Stimulated activated CD4-positive, alpha-beta T cell treated with anti-CD3 and anti-CD28 coated beads, Interleukin-12 subunit alpha, Interleukin-12 subunit beta, amount 100 ng/mL, for 48 hours (primary cell): ENCODE measurements at places on chromosomes 3 and 15.

- DNase-seq = no peak
Measured at GRCh38 chr15:23566071-23566554, 639 bp downstream of the MKRN3 start.

GRCh38 chr3:116339441-116340028 is 105.8 kb downstream of the LSAMP start:
- no peak for DNase-seq

- DNase-seq = no peak
Measured at GRCh38 chr15:38868326-38869114, 303.9 kb upstream of the RASGRP1 start.

DNA sequence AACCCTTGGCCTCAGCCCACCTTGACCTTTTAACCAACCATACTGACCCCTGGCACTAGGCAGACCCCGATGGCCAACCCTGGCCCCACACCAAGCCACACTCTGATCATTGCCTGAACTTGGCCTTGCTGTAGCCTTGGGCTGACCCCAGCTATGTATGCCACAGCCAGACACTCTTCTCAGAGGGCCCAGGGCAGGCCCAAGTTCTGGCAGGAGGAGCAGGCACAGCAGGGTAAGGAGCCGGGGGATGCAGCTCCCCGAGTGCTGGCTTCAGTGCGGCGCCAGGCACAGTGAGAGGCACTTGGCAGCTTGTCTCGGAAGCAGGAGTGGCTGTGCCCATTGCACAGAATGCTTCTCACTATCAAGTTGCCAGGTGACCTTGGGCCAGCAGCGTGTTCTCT is 22.3 kb downstream of the PRR20G start:
- no peak for DNase-seq

- DNase-seq = no peak
Measured at GRCh38 chr3:140143367-140144069, 208.5 kb downstream of the CLSTN2 start.

DNA sequence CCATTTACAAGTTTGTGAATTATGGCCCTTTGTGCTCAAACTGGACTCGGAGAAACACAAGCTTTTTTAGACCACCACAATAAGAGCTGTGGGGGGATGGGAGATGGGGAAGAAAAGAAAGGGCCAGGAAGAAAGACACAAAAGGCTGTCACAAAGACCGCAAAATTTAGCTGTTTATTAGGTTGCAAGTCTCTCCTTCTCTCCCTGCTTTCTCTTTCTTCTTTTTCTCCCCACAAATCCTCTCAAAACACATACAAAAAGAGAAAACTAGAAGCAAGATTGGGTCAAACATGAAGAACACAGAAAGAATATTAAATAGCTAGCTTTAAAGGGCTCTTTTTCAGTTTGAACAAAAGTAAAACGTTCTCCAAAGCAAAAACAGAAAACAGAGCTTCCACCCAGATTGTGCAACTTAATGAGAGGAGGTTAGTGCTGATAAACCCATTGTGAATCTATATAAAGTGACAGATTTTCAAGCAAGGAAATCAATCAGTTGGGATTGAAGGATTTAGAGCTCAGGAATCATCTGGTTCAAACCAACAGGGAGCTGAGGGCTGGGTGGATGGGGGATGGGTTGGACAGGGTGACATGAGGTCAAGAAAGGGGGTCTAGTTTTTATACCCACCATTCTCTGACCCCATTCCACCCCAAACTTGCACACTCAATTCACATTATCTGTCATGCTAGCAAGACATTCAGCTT is 87.3 kb downstream of the DHX30 start:
- DNase-seq = no peak

DNA sequence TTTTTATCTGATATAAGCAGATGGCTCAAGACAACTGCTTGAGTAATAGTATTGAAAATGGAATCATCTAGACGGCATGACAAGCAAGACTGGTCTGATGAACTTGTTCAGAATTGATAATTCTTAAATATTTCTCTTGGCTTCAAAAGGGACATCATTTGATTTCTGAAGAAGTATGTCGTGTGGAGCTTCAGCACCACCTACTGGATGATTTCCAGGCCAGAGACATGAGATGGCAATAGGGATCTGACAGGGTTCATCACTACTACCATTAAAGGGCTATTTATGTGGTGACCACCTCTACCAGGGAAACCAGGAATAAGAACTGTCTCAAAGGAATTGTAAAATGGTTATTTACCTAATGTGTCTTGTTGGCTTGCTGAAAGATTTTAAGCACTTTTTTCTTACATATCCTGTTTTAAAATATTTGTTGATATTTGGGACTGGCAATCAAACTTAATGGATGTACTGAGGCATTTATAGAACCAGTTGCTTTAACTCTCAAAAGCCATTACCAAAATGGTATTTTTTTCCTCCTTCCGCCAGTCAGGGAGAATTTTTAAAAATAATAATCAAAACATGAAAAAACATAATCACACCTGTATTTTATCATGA is 99.5 kb upstream of the FAM98B start:
- peak; percentile 10 for DNase-seq

DNA sequence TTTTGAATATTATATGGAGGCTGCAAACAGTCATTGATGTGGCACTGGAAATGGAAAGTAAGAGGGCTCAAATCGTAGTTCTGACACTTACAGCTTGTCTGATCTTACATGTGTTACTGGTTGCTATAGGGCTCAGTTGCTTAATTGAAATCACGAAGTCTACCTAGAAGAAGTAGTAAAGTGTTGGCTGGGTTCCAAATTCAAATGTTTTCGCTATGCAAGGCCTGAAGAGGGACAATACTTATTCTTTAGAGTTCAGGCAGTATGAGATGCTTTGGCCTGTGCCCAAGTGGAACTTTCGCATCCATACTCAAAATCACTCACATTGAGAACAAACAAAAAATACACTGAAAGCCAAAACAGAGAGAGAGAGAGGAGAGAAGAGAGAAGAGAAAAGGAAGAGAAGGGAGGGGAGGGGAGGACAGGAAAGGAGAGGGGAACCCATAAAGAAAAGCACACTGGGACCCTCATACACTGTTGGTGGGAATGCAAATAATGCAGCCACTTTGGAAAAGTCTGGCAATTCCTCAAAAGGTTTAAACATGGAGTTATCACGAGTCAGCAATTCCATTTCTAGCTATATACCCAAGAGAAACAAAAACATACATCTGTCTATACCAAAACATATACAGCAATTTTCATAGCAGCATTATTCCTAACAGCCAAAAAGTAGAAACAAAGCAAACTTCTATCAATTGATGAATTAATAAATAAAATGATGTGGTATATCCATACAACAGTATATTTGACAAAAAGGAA is 2.9 kb upstream of the FXR1 start:
- no peak for DNase-seq

DNA sequence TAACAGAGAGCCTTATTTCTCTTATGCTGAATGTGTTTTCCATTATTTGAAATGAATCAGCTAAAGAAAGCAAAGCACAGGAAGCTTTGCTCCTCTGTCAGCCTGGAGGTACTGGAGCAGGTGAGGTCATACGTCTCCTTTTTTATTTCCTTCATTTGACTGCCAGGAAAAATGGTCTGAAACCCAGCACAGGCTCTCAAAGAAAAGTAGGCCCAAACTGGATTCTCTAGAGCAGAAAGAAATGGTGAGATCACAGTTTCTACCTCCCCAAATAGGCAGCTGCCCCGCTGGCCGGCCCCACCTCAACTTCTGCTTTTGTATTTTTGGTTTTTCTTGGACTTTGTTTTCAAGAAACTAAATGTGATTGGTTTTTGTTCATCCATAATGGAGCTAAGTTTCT is 95.1 kb downstream of the RPL39L start:
- DNase-seq = no peak

- DNase-seq = no peak
Measured at GRCh38 chr15:60087561-60087960, 83.5 kb downstream of the FOXB1 start.

DNA sequence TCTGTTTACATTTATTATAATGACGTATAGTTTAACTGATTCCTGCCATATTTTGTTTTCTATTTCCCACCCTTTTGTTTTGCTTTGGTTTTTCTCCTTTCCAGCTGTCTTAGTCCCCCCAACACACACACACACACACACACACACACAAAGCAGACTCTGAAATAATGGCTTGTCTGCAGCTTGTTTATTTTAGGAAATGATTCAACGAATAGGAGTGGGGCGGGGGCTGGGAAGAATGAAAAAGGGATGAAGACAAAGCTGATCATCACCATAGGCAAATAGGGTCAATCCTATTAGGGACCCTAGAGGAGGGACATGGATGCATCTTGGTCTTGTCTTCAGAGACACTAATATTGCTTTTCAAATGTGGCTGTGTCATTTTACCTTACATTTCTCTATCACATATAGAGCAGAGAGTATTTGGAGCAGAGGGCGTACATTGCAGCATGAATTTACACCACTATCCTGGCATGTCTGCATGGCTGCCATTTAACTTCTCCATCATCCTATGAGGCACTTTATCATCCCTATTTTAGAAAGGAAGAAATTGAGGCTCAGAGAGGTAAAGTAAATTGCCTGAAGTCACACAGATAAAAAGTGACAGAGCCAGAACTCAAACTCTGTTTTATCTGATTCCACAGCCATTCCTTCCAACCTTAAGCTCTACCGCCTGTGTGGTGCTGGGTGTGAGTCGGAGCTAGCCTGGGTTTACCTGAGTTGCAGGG is 147.2 kb upstream of the TPM1 start:
- DNase-seq = no peak

GRCh38 chr3:24157106-24157505 is 212.0 kb downstream of the NR1D2 start:
- no peak for DNase-seq

DNA sequence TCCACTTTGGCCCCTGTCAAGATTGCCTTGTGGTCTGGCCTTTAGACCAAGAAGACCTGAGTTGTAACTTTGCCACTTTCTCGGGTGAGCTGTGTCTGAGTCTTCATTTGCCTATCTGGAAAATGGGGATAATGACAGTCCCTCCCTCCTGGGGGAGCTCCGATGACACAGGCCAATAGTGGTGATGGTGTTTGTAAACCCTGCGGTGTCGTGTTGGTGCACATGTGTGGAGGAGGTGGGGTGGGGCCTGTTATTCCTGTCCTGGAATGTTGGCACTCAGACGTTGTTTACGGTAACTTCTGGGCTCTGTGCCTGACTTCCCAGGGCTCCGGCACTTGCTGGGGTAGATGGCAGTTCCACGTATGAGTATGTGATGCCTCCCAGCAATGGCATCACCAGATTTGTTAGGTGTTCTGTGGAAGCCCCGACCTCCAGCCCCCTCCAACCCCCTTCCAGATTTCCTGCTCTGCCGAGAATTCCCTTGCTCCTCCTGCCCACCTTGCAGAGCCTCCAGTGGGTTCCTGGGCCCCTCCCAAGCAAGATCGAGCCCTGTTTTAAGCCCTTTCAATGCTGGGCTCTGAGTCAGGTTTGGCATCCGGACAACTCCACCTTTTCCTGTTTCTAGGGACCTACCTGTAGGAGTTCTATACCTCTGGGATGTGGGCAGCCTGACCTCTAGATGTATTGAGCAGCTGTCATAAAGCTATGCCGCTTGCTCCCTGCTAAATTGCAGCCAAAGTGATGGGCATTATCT is 31.4 kb downstream of the HRH1 start:
- no peak for DNase-seq

- no peak for DNase-seq
Measured at GRCh38 chr15:57196865-57197264, 179.4 kb upstream of the CGNL1 start.

DNA sequence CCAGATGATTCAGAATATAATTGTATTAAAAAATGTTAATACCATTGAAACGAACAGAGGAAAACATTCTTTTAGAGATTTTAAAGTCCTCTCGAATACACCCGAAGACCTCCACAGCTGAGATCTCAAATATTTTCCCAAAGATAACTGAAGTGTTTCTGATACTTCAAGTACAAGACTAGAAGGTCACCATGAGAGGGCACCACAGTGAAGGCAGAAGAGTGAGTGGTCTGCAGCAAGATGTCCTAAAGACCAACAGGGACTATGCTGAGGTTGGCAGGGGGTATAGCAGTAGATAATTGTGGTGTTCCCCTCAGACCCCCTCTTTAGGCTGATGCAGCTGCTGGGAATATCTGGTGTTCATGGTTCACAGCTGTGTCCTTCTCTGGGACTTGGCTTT is 156.5 kb downstream of the PDCD6IP start:
- no peak for DNase-seq

- no peak for DNase-seq
Measured at GRCh38 chr3:140719841-140720614, 42.2 kb downstream of the TRIM42 start.

GRCh38 chr15:52220937-52221660 is 29.9 kb upstream of the GNB5 start:
- DNase-seq = no peak

GRCh38 chr15:89349206-89349558 is 14.6 kb upstream of the POLG start:
- DNase-seq = no peak

DNA sequence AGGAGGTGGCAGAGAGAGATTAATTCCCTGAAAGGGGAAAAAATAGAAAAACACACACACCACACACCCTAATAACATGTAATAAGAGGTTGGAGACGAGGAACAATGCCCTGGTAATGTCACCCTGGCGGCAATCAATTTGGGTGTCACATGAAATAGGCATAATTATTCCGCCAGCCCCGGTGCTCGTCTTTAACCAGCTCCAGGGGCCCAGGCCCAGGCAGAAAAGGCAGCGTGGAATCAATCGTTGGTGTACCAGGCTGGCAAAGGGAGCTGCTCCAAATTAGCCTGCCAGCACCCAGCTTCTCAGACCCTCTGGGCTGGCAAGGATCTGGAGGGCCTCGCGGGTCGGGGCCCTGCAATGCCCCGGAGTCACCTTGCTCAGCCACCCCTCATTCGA is 5.6 kb downstream of the LINGO1 start:
- no peak for DNase-seq

GRCh38 chr3:55124371-55124770 is 196.5 kb upstream of the LRTM1 start:
- no peak for DNase-seq

DNA sequence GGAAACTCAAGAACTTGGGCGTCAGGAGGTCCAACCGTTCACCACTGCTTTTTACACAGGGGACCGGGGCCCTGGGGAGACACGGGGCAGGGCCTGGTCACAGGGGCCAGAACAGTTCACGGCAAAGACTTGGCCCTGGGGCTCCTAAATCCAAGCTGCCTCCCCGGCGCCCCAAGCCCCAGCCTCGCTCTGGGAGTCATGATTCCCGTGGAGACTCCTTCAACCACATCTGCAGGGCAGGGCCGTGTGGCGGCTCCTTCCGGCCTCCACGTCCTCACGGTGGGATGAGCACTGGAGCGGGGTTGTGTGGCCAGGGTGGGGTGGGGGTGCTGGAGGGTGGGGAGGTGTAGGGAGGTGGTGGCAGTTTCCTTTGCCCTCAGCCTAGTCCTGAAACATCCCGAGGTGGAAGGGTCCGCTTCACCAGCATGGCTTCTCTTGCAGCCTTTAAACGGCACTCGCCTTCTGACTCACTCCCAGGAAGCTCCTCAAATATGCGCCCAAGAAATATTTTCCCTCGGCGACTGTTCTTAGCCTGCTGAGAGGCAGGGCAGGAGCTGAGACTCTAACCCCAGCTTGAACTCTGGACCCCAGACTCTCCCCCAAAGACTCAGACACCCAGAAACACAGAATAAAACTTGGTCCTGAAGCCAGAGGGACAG is 1.8 kb downstream of the MUC4 start:
- DNase-seq = no peak

GRCh38 chr3:160458151-160458550 is 8.6 kb upstream of the TRIM59 start:
- no peak for DNase-seq

GRCh38 chr3:4704552-4704951 is 211.4 kb downstream of the ITPR1 start:
- no peak for DNase-seq
